ENCODE measurements at places on chromosomes 2 and 18.

DNA sequence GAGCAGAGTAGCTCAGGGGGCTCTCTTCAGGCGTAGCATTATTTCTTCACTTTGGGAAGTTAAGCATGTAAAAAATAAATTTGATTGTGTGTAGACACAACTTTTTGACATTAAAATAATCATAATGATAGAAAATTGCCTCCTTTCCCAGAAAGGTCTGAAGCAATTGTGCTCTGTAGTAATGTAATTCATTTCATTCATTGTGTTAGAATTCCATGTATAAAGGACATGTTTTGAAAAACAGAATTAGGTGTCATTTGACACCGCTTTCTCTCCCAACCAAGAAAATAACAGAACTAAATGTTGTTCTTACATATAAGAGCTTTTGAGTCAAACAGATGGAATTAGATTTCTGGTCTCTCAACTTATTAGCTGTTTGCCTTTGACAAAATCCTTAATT lies 1064.2 kb upstream of the FAM98A start:
- no peak for DNase-seq

DNA sequence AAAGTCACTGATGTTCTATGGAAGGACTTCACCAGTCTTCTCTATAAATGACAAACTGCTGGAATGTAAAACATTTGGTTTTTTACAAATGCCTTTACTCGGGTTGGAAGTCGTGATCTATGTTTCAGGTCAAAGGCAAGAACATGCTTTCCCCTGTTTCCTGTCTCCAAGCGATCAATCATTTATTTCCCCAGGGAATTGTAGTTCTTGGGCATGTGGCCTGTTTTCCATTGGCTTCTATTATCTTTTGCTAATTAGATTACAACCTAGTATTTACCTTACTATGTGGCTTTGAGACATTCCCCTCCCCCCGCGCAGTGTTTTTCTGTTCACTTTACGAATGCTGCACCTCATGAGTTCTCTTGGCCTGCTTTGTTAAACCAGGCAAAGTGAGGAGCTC lies 684.2 kb downstream of the EPHA4 start:
- no peak for DNase-seq

DNA sequence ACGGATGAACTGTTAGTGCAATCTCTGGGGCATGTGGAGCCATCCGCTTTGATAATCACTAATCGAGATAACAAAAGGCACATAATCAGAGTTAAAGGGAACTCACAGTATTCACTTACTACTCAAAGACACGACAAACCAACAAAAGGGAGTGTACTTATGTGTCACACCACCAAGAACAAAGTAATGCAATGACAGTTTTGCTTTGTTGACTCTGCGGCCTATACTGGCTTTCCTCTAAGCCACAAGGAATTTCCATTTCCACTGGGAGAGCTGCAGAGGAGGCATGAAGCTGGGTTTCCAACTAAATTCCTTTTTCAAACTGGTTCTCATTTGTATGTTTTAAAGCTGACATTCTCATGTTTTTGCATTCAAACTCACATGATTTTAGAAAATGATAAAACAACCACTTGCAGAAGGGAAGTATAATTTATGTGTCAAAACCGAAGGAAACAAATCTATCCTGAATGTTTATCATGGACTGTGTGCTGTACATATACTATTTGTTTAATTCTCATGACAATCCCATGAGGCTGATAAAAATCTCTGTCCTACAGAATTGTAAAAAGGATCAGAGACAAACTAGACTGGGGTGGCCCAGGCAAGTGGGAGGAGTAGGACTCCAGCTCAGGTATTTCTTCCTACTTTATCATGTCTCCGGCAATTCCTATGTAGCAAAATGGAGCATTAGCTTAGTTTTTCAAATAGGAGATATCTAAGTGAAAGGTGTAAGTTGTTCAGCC lies 149.6 kb upstream of the SMAD7 start:
- DNase-seq = no peak

DNA sequence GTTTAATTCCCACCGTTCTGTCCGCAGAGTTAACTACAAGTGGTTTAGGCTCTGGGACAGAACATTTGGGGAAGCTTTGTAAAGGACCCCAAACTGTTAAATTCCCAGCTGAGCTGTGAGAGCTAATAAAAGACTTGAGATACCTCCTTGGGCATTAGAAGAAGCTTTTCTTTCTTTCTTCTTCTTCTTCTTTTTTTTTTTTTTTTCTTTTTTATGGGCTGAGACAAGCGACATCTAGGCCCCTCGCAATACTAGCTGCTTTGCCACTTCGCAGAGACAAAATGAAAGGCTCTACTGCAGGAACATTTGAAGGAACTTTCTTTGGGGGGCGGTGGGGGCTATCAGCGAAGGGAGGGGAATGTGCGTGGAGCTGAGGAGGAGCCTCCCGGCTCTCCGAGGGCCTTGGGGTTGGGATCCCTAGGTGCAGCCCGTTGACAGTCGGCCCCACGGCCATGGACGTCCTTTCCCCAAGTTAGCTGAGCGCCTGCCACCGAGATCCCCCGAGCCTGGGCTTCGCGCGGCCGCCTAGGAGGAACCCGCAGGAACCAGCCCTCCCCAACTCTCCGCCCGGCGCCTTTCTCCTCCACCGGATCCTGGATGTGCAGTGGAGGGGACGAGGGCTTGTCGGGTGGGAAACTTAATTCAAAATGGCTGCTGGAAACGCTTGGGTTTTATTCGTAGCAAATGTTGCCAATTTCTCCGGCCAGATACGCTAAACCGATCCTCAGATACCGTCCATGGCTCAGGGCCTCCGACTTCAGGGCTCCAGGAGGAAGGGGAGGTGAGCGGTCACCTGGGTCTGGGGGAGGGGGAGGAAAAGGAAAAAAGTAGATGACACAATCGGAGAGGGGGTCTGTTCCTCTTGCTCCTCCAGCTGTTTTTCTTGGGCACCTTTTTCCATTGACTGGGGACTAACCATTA lies 4.2 kb downstream of the MEIS1 start:
- no peak for DNase-seq

DNA sequence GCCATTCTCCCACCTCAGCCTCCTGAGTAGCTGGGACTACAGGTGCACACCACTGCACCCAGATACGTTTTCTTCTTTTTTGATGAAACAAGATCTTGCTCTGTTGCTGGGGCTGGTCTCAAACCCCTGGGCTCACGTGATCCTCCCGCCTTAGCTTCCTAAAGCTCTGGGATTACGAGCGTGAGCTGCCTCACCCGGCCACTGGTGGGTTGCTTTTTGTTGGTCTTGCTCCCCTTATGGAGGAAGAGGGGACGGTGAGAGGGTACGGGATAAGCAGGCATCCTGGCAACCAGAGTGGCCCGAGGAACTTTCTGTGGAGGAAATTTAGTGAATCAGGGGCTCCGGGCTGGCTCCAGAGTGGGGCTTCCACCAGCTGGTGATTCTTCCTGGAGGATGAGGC lies 222.3 kb downstream of the HDAC4 start:
- no peak for DNase-seq

- no peak for DNase-seq
Measured at GRCh38 chr18:33696332-33697162, 118.5 kb downstream of the ASXL3 start.

- DNase-seq = no peak
Measured at GRCh38 chr18:68972176-68972575, 174.3 kb downstream of the CCDC102B start.

- no peak for DNase-seq
Measured at GRCh38 chr2:133270550-133270949, 297.7 kb downstream of the NCKAP5 start.

DNA sequence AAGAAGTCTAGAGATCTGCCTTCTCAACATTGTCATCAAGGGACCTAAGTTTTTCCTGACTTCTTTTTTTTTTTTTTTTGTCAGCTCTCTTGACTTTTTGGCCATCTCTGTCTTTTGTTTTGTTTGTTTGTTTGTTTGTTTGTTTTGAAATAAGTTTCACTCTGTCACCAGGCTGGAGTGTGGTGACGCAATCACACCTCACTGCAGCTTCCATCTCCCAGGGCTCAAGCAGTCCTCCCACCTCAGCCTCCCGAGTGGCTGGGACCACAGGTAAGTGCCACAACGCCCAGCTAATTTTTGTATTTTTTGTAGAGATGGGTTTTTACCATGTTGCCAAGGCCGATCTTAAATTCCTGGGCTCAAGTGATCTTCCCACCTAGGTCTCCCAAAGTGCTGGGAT lies 5.6 kb upstream of the PUS10 start:
- no peak for DNase-seq

DNA sequence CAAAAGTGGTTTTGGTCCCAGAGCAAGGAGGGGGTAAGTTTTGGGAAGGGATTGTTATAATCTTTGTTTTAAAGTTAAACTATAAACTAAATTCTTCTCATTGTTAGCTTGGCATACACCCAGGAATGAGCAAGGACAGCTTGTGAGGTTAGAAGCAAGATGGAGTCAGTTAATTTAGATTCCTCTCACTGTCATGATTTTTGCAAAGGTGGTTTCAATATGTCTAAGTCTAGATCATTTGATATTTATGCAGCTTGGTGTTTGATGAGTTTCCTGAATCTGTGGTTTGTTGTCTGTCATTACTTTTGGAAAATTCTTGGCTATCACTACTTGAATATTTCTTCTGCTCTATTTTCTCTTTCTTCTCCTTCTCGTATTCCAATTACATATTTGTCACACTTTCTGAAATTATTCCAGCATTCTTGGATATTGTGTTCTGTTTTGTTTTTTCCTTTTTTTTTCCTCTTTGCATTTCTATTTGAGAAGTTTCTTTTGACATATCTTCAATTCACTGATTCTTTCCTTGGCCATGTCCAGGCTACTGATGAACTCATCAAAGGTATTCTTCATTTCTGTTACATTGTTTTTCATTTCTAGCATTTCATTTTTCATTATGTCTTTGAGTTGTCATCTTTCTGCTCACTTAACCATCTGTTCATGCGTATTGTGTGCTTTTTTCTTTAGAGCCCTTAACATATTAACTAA lies 5.1 kb downstream of the SP140 start:
- DNase-seq = no peak

DNA sequence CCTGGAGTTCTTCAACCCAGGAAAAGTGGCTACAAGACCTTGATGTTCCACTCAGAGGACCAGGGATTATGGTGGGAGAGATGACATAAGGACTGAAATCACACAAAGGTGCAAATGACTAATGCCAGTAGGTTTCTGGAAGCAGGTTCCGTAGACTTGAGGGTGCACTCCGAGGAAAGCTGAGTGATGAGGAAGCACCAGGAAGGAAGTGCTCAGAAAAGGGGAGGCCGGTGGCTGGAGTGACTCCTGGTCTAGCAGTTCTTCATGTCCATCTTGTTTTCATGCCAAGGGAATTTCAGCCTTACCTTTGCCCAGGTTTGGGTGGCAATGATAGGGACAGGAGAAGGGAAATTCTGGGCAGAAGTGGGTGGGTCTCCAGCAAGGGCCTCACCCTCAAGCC lies 74.5 kb downstream of the TMEM17 start:
- no peak for DNase-seq

DNA sequence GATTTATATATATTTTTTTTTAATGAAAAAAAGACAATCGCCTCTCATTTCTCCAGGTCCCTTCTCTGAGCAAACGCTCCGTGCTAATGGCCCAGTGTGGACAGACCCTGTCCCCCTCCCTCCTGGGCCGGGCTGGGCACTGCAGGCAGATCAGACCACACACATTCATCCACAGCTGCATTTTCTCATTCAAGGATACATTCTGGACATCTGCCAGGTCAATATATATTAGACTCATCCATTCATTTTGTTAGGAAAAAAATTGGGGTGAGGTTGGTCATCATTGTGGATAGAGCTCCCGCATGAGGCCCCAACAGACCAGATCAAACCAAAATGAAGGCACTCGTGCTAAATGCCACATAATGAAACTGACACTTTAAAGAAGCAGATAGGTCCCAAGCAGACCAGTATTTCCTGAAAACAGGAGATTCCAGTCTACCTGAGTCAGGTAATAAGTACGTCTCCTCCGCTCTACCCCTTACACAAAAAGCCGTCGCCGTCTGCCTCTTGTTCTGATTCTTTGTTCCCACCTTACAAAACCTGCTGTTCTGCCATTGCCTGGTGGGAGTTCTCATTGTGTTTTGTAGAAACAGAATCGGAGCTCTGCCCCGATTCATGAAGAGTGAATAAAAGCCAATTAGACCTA lies 15.4 kb upstream of the OTOS start:
- no peak for DNase-seq

- DNase-seq = no peak
Measured at GRCh38 chr18:72261590-72261989, 282.6 kb downstream of the CBLN2 start.

DNA sequence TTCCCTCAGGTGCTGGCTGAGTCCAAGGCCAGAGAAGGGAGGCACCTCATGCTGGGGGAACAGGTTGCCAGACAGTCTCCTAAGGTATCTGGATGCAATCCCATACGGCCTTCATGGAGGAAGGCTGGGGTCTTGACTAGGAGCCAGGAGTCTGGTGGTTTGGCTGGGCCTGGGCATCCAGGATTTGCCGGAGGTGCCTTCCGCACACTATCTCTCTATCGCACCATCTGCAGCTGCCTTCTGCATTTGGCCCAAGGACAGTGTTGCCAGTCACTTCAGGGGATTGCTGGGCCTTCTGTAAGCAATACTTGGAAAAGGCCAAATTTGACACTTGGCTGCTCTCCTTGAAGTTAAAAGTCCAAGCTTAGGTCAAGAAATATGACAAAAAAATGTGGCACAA lies 327.2 kb downstream of the EN1 start:
- DNase-seq = no peak

- no peak for DNase-seq
Measured at GRCh38 chr2:150389447-150389846, 98.0 kb downstream of the RND3 start.

DNA sequence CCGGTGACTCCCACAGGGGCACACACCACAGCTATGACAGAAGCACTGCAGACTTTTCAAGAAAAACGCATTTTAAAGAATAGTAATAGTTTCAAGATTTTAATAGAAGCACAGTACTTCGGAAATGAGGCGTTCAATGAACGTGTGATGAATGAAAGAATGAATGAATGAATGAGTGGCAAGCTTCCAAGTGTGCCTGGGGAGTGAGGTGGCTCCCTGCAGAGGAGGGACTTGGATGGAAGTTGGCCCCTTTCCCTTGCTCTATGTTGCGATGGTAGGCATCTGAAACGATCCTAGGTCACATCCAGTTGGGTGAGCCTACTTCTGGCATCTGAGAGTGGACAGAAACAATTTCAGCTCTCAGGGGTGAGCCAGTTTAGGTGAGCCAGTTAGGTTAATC lies 65.6 kb downstream of the NCKAP5 start:
- DNase-seq = no peak

DNA sequence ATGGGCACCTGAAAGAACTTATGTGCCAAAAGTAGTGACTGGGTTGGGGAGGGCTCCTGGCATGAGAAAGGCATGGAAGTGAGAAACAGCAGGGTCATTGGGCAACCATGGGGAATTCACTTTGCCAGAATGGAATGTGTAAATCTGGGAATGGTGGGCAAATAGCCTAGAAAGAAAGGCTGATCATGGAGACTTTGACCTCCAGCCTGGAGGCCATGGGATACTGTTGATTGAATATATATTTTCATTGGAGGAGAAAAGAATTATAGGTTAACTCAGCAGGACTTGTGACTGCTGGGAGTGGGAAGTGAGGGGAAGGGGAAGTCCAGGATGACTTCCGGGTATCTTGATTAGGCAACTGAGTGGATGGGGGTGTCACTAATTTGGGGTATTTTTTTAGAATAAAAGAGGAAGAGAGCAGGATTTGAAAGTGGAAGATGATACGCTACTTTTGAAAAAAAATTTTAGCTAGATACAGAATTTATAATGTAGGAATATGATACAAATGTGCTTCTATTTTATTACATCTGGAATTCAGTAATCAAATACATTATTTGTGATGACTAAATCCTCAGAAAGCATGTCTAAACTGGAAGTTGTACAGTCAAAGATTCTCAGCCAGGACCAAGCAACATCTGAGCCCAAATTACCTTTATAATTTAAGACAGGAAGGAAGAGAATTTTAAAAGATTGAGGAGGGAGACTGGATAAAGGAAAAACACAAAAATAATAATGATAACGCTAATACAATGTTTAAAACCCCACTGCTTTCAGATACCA lies 116.2 kb downstream of the GATA6 start:
- no peak for DNase-seq

All from CD4-positive, alpha-beta T cell treated with Interleukin-17A for 1 hour (primary cell).